Left hindlimb (tissue), 1 donor: ENCODE measurements at places on chromosomes 6 and 20.

- no peak for DNase-seq
Observed at GRCh38 chr6:63806573-63806913, 170.9 kb downstream of the PHF3 start.

GRCh38 chr6:80535914-80536565 is 429.6 kb downstream of the BCKDHB start:
- DNase-seq: no peak

DNA sequence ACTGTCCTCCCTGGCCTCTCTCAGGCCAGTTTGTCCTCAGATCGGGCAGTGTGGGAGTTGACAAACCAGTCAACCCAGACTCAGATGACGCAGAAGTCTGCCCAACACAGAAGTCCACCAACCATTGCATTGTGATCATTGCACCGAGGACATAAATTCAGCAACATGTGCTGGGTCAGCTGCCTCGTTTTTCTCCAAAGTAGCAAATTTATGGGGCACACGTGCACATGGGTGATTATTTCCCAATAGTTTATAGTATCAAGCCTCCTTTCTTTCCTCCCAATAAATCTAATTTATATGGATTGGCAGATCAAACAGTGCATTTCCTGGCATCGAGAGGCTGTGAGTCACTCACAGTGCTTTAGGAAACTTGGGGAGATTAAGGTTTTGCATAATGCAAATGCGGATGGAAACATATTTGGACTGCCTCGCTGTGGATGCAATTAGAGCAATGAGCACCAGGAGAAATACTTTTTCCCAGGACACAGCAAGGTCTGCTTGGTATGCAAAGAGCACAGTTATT is 413.7 kb upstream of the SULF2 start:
- no peak for DNase-seq

GRCh38 chr20:38499366-38499765 is 26.7 kb downstream of the RALGAPB start:
- no peak for DNase-seq

- no peak for DNase-seq
Observed at GRCh38 chr20:20014659-20015058, 2.5 kb upstream of the NAA20 start.

DNA sequence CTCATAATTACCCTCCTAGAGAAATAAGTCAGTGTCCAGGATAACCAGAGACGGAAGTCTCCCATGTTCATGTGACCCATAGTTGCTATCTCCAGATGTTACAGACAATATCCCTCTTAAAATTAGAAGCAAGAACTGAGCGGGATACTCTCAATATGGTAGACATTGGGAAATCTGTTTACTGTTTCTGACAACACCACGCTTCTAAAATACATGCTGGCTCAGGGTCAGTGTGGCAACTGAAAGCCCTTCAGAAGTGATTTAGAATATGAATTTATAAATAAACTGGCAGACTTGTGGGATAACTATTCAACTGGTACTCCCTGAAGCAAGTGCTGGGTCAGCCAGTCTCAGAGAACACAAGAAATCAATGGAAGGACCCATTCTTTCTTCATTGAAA is 108.6 kb downstream of the TASP1 start:
- DNase-seq: no peak

DNA sequence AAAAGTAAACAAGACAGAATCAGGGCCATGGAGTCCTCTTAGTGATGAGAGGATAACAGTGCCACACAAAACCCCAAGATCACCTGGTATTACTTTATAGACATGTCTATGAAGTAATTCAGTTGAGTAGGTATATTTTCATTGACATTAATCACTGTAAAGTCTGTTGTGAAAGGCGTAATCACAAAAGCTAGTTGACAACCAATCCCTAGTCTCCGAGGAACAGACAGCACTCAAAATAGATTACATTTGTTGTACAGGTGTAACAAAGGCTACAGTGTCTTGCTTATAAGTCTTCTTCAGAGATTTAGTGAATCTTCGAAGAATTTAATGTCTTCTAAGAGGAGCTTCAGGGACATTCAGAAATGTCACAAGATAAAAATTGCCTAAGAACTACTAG is 120.1 kb downstream of the TMEM200A start:
- DNase-seq: no peak

GRCh38 chr6:2353412-2354137 is 108.2 kb upstream of the GMDS start:
- DNase-seq: peak; percentile 61

- no peak for DNase-seq
Observed at GRCh38 chr6:39696986-39697788, 28.0 kb downstream of the KIF6 start.

- no peak for DNase-seq
Observed at GRCh38 chr6:2213086-2213485, 32.3 kb downstream of the GMDS start.

GRCh38 chr6:8513174-8513573 is 77.8 kb upstream of the SLC35B3 start:
- DNase-seq: no peak

DNA sequence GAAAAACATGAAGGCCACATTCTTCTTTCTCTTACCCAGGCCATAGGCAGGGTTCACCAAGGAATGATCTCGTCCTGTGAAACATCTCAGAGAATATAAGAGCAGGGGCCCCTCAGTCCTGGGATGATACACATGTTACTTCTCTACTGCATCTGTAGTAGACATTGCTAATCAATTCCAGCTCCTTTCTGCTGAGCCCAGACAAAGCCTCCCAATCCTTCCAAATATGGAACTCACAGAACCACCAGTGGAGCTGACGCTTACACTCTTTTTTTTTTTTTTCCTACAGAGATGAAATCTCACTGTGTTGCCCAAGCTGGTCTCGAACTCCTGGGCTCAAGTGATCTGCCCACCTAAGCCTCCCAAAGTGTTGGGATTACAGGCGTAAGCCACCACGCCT is 9.1 kb downstream of the SNTA1 start:
- no peak for DNase-seq

GRCh38 chr6:3911614-3912336 is 62.6 kb downstream of the FAM50B start:
- peak; percentile 80 for DNase-seq

DNA sequence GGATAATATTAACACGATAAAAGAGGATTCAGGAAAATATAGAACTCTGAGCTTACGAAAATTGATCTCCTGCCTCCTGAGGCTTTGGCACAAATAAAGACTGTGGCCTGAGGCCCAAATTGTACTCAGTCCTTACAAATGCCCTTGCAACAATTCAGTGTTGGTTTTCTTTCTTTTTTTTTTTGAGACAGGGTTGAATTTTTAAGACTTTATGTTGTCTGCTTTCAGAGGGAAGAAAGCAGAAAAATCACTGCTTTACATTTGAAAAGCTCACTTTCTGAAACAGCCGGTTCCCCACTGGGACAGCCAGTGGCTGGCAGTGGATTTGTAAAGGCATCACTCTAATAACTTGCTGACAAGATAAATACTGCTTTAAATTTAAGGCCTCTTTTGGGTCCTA is 290.5 kb downstream of the SLC35F1 start:
- no peak for DNase-seq

DNA sequence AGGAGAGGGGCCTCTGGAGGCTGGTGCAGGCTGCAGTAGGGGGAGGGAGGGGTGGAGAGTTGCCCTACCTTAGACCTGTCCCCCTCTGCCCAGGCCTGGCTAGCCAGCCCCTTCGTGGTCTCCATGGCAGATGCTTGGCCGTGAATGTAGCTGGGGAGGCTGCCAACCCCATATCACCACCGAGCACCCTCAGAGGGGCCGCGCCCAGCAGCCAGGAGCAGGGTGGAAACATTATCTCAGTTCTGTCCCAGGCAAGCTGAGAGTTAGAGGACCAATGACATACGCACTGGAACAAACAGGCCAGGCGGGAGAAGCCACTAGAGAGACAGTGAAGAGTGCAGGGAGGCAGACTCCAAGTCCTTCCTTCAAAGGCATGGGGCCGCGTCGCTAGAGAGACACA is 66.5 kb downstream of the LRFN2 start:
- DNase-seq: no peak

DNA sequence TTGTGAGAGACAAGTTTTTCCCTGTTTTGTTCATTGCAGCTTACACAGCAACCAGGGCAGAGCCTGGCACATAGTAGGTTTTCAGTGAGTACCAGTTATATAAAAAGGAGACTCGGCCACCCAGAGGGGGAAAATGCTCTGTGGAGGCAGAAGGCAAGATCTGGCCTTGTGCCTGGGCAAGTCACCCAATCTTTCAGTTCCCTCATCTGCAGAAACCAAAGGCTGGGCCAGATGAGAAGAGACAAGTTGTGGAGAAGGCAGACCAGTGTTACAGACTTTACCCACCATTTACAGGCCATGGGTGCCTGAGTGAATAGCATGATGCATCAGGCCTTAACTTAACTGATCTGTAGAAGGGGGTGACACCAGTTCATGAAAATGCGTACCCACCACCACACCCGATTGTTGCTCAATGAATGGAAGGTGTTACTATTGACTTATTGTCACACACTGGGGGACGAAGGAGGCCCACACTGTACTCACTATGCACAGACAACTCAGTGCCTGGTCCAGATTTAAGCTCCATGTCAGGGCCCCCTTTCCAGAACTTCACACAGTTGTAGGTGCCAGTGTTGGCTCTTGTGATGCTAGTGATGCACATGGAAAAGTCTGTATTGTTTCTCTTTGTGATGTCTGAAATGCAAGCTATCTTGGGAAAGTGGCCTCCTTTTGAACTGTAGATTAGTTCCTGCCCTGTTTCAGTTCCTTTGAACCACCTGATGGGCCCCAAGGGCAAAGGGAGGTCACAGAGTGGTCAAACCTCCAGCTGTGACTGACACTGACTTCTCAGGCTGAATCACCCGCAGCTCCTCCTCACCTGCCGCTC is 64.3 kb upstream of the SIRPG start:
- DNase-seq: no peak

DNA sequence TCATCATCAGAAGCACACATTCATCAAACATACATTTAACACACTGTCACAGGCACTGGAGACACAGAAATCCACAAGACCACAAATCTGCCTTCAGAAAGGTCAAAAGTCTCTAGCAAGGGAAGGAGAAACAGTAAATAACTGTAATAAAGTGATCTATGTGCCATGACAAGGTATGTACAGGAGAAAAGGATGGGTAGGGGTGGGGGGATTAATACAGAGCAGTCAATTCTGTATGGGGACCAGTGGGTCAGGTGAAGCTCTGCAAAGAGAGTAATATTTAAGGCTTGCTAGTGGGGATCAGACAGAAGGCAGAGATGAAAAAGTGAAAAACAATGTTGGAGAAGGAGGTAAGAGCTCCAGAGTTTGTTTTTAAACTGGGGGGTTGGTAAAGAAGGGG is 32.6 kb downstream of the ELOVL5 start:
- no peak for DNase-seq

DNA sequence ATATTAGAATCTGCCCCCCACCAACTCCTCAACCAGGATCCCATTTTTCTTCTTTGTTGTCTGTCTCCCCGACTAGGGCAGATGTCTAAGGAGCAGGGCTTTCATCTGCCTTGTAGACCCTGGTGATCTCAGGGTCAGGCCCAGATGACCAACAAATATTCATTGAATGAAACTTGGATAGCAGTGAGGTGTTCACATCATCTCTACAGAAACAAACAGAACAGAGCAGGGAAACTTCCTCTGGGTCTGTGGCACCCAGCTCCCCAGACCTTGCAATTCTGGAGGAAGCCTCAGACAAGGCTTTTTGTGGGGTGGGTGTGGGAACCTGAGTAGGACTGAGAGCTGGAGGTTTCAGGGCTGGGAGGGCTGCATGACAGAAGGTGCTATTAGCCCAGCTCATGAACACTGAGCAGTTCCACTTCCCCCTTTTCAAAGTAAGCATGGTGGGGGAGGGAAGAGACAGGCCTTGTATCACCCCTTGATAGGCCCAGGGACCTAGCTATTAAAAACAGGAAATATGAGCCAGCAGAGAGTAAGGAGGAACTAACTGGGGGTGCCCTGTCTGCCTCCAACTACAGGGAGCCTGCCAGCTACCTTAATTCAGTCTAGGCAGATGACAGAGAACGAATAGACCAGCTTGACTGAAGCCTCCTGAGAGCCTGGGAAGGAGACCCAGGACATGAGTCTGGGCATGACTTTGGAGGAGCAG is 37.3 kb upstream of the TOP1 start:
- no peak for DNase-seq

- DNase-seq: no peak
Observed at GRCh38 chr20:2834401-2835110, 5.9 kb downstream of the PCED1A start.

GRCh38 chr6:35728683-35729678 is 7.9 kb upstream of the ARMC12 start:
- peak; percentile 43 for DNase-seq
